ENCODE measurements at places on chromosomes 4 and X.

- no peak for DNase-seq
Measured at GRCh38 chrX:146906166-146906565, 91.6 kb upstream of the CXorf51A start.

GRCh38 chr4:129972257-129972656, 876.3 kb downstream of the C4orf33 start:
- no peak for DNase-seq

DNA sequence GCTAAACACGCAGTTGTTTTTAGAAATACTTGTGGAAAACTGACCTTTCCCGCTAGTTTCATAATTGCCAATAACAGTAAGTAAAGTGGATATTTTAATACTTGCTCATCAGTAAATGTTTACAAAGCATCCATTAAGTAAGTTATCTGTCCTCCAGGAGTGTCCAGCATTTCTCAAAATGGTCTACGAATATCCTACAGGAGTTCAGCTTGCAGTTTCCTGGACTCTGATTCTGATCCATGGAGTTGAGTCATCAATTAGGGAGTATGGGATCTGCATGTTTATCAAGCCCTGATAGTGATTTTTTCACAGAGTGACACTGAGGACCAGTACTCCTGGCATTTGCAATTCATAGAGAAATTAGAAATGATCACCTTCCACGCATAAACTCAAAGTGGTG, 325.2 kb upstream of the AADAT start:
- no peak for DNase-seq

DNA sequence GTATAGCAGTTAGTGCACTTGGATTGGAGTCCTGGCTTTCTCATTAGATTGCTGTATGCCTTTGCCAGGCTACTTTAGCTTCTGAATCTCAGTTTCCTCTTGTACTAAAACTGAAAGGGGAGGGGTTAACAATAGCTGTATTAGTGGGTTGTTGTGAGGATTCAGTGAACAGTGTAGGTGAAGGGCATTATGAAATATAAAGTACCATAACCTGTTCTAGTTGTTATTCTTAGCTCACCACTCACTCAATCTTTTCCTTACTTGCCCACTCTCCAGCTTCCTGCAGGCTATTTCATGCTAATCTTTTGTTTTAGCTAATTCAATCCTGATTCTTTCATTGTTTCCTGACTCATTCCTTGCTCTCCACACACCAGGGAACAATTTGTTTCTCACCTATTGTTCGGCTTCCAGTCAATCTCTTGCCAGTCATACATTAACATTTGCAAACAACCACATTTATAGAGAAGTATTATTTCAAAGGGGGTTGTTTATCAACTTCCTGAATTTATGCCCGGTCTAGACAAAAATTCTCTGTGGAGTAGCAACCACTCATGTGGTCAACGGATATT, 50.6 kb upstream of the EDA start:
- DNase-seq, result no peak

GRCh38 chr4:86160426-86160825, 199.4 kb downstream of the MAPK10 start:
- DNase-seq, result no peak

- no peak for DNase-seq
Measured at GRCh38 chrX:20116087-20116576, 575 bp downstream of the MAP7D2 start.

DNA sequence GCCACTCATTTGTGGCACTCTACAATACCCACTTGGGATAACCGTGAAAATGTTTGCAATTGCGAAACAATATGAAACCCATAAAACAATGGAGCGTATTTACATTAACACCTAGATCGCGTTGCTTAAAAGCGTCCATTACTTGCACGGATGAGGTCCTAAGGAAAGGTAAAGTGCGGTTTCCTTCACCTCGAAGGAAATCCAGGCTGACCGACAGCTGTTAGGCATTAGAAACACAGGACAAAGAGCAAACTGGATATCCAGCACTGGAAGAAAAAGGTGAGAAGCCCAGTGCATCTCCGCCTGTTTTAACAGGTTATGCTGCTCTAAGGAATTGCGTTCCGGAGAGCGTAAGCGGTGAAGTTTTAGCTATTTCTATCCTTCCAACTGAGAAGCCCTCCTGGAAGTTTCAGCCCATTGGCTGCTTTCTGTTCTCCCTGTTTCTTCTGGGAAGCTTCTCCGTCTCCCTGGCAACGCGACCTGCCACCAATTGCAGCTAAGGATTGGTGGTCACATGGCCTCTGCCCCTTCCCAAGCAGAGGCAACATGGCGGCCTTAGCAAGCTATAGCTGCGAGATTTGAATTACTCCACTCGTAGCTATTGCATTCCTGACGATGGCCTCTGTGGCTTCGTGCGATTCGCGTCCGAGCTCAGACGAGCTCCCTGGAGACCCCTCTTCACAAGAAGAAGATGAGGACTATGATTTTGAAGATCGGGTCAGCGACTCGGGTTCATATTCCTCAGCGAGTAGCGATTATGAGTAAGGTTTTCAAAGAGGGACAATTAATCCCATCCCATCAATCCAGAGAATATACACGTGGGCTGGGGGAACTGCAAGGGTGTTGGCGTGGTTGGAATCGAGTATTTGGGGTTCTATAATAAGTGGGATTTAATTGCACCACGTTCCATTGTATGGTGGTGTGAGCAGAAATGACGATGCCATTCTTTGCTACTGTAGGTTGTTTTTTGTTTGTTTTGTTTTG, at the start of gene INTU:
TSS of gene INTU (plus strand) at position 538 of the 984 bp plus-strand sequence. CDS start at position 616, 78 bp downstream.
- peak; percentile 70 for DNase-seq

DNA sequence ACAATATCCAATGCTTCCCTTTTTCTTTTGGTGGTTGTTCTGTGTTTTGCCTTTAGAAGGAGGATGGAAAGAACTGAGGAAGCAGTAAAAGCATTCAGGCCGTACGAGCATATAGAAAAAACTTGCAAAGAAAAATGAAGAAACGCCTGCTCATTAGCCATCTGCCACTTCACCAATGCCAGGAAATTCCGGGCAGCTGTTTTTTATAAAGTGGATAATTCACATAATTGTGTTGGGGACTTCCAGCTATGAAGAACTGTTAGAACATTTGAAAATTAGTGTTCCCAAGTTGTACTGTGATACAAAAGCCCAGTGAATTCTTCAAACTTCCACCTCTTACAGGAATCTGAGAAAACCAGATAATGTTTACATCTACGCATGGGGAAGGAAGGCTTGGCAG, 11.7 kb downstream of the RELL1 start:
- no peak for DNase-seq

GRCh38 chrX:42869659-42870476, 91.9 kb upstream of the PPP1R2C start:
- DNase-seq, result no peak

GRCh38 chrX:13226214-13226613, 93.6 kb downstream of the ATXN3L start:
- DNase-seq, result no peak

GRCh38 chrX:115894087-115894486, 276.5 kb upstream of the AGTR2 start:
- peak; percentile 64 for DNase-seq

GRCh38 chr4:25441519-25442117, 64.6 kb downstream of the ANAPC4 start:
- DNase-seq, result peak; percentile 86

DNA sequence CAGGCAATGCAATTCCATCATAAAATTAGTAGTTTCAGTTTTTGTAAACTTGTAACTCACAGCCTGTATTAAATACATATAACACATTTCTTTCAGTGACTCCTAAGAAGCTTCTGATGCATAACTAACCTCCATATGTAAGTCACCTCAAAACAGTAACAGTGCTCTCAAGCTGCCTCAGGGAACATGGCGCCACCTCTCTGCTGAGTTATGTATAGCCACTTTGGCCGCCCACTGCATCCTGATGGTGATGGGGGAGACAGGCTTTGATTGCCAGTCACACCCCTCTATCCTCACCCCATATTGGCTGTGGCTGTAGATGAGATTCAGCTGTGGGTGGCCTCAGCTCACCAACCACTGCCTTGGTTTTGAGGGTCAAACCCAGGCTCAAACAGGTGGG, 54.3 kb downstream of the LRBA start:
- DNase-seq, result no peak

- DNase-seq, result no peak
Measured at GRCh38 chrX:138858951-138859350, 147.4 kb upstream of the FGF13 start.

- no peak for DNase-seq
Measured at GRCh38 chr4:151674804-151675391, 85.9 kb downstream of the GATB start.

- no peak for DNase-seq
Measured at GRCh38 chrX:140709421-140709846, at the start of gene LINC00632. LINC00632 (plus strand) TSS chrX:140709759.

DNA sequence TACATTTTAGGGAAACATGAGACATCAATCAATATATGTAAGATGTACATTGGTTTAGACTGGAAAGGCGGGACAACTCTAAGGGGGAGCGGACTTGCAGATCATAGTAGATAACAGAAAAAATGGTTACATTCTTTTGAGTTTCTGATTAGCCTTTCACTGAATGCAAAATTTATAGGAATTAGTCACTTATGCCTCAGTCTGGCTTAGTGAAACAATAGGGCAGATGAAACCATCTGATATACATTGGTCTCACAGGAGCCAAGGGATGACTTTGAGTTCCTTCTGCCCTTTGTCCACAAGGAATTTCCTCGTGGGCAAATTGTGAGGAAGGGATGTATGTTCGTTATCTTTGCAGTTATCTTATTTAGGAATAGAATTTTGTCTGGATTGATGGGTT, 128.2 kb downstream of the ARSF start:
- DNase-seq, result no peak

DNA sequence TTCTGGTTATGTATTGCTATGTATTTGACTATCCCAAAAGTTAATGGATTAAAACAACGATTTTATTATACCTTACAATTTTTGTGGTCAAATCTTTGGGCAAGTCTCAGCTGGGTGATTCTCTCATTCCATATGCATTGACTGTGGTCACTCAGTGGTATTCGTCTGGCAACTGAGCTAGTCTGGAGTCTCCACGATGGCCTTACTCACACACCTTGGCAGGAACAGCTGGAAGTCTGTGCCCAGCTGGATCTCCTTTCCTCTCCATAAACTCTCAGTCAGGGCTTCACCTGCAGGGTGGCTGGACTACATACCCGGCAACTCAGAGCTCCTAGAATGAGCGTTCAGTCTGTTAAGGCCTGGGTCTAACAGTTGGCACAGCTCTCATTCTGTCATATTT, 141.1 kb upstream of the WDFY3 start:
- DNase-seq, result no peak

GRCh38 chrX:18769812-18770573, 62.5 kb downstream of the PPEF1 start:
- DNase-seq, result no peak

- DNase-seq, result no peak
Measured at GRCh38 chr4:8571702-8572685, 8.2 kb upstream of the GPR78 start.

- DNase-seq, result no peak
Measured at GRCh38 chrX:73647212-73647611, 84.2 kb downstream of the CHIC1 start.

DNA sequence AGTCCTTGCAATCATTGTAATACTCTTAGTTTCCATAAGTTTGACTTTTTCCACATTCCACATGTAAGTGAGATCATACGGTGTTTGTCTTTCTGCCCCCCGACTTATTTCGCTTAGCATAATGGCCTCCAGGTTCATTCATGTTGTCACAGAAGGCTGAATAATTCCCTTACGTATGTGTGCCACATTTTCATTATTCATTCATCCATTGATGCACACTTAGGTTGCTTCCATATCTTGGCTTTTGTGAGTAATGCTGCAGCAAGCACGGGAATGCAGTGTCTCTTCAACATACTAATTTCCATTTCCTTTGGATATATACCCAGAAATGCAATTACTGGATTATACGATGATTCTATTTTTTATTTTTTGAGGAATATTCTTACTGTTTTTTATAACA, 22.0 kb upstream of the VEGFC start:
- no peak for DNase-seq

DNA sequence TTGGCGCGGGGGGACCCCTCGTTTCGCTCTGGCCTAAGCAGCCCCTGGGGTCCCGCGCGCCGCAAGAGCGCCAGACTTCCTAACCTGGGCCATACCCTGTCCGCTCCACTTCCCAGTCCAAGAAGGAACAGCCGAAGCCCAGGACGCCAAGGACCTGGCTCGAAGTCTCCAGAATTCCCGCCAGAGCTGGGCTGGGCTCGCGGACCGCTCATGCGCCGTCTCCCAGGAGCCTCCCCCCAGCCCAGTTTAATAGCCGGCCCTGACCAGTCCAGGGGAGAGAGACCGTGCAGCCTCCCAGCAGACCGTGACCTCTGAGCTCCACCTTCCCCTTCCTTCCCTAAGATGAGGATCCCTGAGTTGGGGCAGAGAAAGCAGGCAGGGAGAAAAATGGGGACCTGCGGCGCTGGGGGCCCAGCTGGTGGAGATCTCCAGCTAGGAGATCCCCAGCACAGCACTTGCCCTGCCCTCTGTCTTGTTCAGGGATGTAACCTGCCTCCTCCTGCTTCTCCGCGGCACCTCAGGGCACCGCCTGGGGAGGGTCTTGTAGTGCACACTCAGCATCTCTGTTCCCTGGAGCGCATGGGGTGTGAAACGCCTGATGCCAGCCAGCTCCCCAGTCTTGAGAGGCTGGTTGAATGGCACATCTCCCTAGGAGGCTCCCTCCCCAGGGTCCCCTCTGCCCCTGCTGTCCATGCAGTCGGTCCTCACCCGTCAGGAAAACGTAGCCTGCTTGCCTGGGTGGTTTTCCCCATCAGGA, 1.2 kb upstream of the LETM1 start:
- DNase-seq, result no peak

DNA sequence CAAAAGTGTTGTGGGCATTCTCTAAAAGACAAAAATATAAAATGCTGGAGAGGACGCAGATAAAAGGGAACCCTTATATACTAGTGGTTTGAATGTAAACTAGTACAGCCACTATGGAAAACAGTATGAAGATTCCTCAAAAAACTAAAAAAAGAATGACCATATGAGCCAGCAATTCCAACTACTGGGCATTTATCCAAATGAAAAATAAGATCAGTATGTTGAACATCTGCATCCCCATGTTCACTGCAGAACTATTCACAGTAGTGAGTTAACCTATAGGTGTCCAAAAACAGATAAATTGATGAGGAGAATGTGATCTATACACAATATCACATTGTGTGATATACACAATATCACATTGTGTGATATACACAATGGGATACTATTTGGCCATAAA, 1615.3 kb downstream of the PCDH18 start:
- no peak for DNase-seq

GRCh38 chrX:27767387-27767786, 40.4 kb upstream of the MAGEB10 start:
- no peak for DNase-seq

GRCh38 chr4:3193531-3194203, 55.3 kb upstream of the MSANTD1 start:
- DNase-seq, result no peak

DNA sequence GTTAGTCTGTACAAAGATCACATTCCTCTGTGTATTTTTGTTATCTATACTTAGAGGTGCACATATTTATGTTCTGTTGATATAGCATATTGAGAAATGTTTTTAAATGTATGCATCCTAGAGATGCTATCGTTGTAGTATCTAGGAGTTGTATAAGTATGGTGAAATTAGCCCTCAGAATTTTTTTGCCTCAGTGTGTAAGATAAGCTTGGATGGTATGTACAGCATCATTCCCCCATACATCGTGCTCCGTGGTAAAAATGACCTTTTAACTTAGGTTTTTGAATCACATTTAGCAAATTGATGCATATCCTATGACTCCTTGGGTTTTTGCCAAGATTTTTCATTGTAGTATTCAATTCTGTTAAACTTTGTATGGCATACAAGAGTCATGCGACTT, 113.5 kb downstream of the RPA4 start:
- DNase-seq, result no peak

- DNase-seq, result no peak
Measured at GRCh38 chr4:8399298-8399697, 41.2 kb downstream of the ACOX3 start.

GRCh38 chrX:41728125-41728524, 4.1 kb downstream of the GPR82 start:
- no peak for DNase-seq

All from NCI-H187 treated with DMSO at 0.1 percent for 48 hours (cell line).